A375 (cell line): ENCODE measurements at places on chromosomes 3 and 15. TPM values are rescaled to one million over a fixed set of nuclear protein-coding genes. Genes with fewer than 3 reads are reported as not detected.

SENP8 gene
- 1.3 and 1.5 TPM in 2 replicates for total RNA-seq

RETNLB gene
- total RNA-seq, result not detected in 2 replicates

BBX gene
- 51.8 and 60.4 TPM in 2 replicates for total RNA-seq

KCNAB1 gene
- 0.41 and 1.3 TPM in 2 replicates for total RNA-seq

MKRN3 gene
- total RNA-seq, result 9.4 and 13.0 TPM in 2 replicates
